ENCODE measurements at places on chromosomes 5 and 9.

- DNase-seq, result no peak
These were observed 22.8 kb downstream of the SMIM3 start for GRCh38 chr5:150801117-150801927.

GRCh38 chr5:79560771-79561524 lies 47.0 kb upstream of the HOMER1 start:
- no peak for DNase-seq

DNA sequence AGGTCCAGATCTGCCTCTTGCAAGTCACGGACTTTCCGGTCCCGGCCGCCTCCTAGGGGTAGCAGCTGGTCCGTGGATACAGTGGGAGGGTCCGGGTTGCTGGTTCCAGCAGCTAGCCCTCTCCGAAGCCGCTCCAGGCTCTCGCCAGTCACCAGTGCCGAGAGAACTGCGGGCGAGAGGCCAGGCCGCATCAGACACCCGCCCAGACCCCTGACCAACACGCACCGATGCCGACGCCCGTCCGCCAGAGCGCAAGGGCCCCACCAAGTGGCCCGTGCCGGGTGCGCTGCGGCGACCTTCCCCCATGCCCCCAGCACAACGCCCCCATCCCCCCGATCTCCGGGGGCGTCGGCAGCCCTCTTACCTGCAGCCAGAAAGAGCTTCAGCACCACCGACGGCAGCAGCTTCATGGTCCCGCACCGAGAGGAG lies 470 bp downstream of the HBEGF start:
- DNase-seq, result no peak

- DNase-seq, result peak; percentile 49
These were observed 2.9 kb upstream of the IL17B start for GRCh38 chr5:149381986-149382338.

GRCh38 chr9:132690696-132691095 lies 20.4 kb downstream of the GTF3C4 start:
- DNase-seq, result no peak

GRCh38 chr9:7790819-7791182 lies 8.8 kb downstream of the DMAC1 start:
- no peak for DNase-seq

DNA sequence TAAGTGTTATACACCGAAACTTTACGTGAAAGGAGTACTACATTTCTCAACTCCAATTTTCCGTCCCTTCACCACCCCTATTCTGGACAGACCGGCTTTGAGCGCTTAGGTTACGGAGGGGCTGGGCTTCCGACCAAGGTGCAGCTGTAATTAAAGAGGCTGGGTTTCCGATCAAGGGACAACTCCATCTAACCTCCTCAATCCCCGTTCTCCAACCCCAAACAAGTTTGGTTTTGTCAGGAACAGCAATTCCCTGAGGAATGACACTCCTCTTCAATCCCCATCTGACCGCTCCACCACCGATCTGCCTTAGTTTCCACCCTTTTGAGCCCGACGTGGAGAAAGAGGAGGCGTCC lies 577 bp downstream of the TUT7 start:
- peak; percentile 4 for DNase-seq

DNA sequence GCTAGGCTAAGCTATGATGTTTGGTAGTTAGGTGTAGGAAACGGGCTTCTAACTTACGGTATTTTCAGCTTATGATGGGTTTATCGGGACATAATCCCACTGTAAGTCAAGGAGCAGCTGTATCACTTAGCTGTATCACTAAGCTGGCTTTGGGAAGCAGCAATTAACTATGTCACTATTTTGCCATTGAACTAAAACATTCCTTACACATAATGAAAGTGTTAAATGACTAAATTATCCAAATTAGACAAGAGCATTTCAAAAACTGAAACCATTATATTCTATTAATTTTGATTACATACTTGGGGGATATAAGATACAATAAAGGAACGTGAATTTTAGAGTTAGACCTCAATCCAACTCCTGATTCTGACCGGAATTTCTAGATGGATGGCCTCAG lies 188.3 kb downstream of the AGTPBP1 start:
- DNase-seq, result no peak
